ENCODE measurements at places on chromosomes 7 and 10. TPM values are rescaled to one million over a fixed set of nuclear protein-coding genes. Genes with fewer than 3 reads are reported as not detected.

EN2 gene
- total RNA-seq: not detected

DNAH11 gene
- 0.20 TPM for total RNA-seq

ASB10 gene
- not detected for total RNA-seq

LUC7L2 gene
- 22.2 TPM for total RNA-seq

UFSP1 gene
- total RNA-seq: 2.2 TPM

NPFFR1 gene
- total RNA-seq: not detected

CDC14C gene
- total RNA-seq: not detected

AASS gene
- total RNA-seq: 15.9 TPM

MSMB gene
- not detected for total RNA-seq

BTBD16 gene
- total RNA-seq: under 0.01 TPM

OR6B1 gene
- not detected for total RNA-seq

All from lung microvascular endothelial cell (primary cell).